IMR-90 (cell line): ENCODE measurements at places on chromosomes 5 and 9. TPM values are rescaled to one million over a fixed set of nuclear protein-coding genes. Genes with fewer than 3 reads are reported as not detected.

ROR2 gene
- total RNA-seq = 2.2 and 2.3 TPM in 2 replicates

PLAC8L1 gene
- total RNA-seq = not detected in 2 replicates

ATP10B gene
- not detected in 2 replicates for total RNA-seq

SLC6A18 gene
- not detected in 2 replicates for total RNA-seq

HEMGN gene
- total RNA-seq = not detected in 2 replicates

ANXA1 gene
- 583 and 637 TPM in 2 replicates for total RNA-seq

SNX30 gene
- total RNA-seq = 18.8 and 23.6 TPM in 2 replicates

GRCh38 chr9:115204904-115205453, 87.0 kb upstream of the TNC start:
- DNase-seq = peak; percentile 95

GRCh38 chr5:53406630-53407316, 73.7 kb upstream of the FST start:
- DNase-seq = peak; percentile 97

- no peak for DNase-seq
These were observed 31.4 kb upstream of the MSX2 start for GRCh38 chr5:174692982-174693422.

DNA sequence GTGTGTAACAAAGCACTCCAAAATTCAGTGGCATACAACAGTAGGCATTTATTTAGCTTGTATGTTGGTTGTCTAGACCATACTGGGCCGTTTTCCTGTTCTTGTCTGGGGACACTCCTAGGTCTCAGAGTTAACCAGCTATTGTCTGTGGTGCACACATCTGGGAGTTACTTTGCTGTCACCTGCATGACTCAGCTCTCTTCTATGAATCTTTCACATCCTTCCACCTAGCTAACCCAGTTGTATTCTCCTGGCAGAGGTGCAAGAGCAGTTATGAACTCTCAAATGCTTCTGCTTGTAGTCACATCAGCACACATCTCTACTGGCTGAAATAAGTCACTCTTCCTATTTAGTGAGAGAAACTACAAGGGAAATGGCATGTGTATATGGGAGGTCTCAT, 138.1 kb downstream of the BAAT start:
- no peak for DNase-seq

DNA sequence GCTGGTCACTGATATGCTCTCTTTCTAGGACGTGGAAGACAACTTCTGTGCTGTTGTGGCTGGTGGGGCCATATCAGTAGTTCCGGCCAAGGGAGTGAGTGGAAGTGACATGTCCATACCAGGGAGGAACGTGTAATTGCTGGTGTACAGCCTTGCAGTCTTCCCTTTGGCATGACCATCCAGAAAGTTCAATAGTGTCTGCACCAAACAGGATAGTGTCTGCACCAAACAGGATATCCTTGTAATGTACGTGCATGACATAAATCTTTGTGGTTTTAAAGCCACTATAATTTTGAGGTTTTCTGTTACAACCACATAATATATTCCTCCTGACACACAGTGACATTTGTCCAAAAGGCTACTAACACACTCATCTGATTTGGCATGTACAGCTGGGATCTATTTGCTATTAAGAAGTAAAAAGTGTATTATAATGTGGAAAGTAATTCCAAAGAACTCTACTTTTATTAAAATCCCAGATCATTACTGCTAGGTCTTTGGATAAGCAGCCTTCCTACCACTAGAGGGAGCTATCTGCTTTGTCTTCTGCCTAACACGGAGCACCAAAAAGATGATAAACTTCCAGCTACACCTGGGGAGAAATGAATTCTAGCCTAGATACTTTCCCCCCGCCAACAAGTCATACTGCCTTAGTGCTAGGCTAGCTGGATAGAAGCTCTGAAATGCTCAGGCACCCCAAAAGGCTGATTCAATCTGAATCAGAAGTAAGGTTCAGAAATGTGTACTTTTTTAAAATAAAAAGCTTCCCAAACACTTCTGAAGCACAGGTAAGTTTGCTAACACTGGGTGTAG, 52.7 kb downstream of the RNF145 start:
- DNase-seq = peak; percentile 83

- no peak for DNase-seq
These were observed 1.4 kb downstream of the GNAQ start for GRCh38 chr9:78030296-78030552.

GRCh38 chr9:117826837-117827236, 122.6 kb downstream of the TLR4 start:
- no peak for DNase-seq

DNA sequence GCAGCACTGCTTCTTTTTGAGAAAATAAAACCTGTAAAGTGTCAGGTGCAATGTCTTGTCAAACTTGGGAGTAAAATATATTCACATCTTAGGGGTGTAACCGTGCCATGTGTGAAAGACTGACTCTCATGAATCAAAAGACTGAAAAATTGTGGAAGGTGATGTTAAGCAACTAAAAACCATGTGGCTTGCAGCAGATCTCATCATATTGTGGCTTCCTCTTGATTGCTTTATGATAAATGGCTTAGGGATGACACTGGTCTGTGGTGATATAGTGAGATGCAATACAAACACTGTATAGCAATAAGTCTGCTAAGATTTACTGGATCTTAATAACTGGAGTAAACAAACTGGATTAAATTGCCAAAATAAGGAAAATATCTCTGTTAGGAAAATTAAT, 321.6 kb downstream of the EDIL3 start:
- no peak for DNase-seq

GRCh38 chr9:109918339-109919163, 138.6 kb downstream of the PALM2AKAP2 start:
- DNase-seq = no peak

GRCh38 chr9:93125331-93125894, 8.6 kb downstream of the NINJ1 start:
- DNase-seq = no peak

DNA sequence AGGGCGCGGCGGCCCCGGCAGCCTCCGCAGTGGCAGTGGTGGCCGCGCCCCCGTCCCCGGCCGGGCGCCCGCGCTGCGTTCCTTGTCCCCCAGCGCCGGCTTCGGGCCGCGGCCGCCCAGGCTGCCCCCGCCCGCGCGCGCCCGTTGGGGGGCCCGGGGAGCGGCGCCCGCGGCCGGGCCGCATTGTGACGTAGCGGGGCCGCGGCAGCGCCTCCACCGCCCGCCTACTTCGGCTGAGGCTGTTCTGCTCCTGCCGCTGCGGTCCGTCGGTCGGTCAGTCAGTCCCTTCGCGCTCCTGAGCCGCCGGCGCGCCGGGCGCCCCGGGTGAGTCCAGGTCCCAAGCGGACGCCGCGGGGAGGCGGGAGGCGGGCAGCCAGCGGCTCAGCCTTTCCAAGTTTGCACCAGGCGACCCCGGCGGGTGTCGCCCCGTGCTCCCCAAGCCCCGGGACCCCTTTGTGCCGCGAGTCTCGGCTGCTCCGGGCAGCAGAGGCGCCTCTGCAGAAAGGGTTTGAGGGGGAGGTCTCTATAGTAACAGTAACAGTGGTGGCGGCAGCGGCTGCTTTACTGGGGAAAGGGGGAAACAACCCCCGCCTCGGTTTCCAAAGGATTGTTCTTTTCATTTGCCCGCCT, at the start of gene SNCAIP:
SNCAIP (plus strand) TSS at position 277 of the 630 bp plus-strand sequence. CDS start 78,898 bp downstream, outside the sequence.
- peak; percentile 64 for DNase-seq

- no peak for DNase-seq
These were observed 203.3 kb upstream of the DMRT1 start for GRCh38 chr9:638152-638551.

- no peak for DNase-seq
These were observed 6.0 kb downstream of the CD74 start for GRCh38 chr5:150406723-150407095.

DNA sequence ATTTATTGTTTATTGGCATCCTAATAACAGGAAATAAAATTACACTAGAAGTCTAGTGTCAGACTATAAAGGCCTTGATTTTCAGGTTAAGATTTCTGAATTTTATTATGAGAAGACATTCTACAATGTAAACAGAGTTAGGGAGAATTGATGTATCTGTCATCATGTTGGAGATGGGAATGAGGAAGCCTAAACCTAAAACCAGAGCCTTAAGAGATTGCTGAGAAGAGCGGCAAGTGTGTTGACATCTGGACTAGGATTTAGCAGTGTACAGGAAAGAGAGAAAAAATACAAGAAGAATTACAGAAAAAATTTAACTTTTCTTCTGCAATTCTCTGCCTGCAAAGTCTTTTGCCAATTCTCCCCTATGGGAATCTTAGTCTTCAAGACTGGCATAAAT, 525.5 kb downstream of the NR2F1-AS1 start:
- peak; percentile 15 for DNase-seq

DNA sequence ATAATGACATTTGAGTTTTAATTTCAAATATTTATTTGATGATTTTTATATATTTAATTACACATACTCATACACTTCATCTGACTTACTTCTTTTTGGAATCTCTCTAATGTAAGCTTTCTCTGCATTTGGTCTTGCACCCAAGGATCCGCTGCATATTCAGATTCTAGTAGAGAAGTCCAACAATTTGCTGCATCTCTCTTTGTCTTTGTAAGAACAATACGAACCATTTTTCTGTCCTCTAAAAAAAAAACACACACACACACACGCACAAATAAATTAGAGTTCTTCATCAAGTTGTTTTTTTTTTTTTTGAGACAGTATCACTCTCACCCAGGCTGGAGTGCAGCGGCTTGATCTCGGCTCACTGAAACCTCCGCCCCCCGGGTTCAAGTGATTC, 3.1 kb downstream of the NUDCD2 start:
- DNase-seq = no peak

DNA sequence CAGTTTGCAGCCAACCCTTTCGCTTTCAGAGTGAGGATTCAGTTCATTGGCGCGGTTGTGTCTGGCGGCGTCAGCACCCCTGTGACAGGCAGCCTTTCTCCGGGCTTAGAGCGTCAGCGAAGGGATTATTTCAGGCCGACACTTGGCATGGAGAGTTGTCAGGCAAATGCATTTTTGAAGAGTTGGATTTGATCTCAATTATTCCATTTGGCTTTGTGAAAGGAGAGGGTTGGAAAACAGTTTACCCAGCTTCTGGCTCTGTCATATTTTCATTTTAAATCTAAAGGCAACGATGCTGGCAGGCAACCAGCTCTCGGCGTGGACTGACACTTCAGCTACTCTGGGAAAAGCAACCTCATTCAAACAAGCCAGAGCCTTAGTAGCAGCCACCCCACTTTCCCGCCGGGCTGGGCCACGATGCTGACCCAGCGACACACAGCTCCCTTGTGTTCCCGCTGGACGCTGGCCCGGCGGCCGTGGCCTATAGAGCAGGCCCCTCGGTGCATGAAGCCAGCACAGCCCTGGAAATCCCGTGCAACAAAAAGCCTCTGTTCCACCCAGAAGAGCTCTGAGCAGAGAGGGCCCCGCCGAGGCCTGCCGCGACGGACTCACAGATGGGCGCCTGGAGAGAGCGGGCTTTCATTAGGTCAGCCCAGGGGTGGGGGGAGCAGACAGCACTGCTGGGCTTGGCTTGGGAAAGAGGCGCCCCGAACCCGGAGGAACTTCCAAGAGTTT, 28.9 kb upstream of the LPCAT1 start:
- DNase-seq = no peak
